GM23248 (cell line): ENCODE measurements at places on chromosomes 7 and 10. TPM values are rescaled to one million over a fixed set of nuclear protein-coding genes. Genes with fewer than 3 reads are reported as not detected.

The CRPPA gene
- polyA plus RNA-seq, result 1.8 TPM in 2 replicates

The IGF2BP3 gene
- 7.0 and 7.6 TPM in 2 replicates for polyA plus RNA-seq

The GIMAP5 gene
- not detected in 2 replicates for polyA plus RNA-seq

DNA sequence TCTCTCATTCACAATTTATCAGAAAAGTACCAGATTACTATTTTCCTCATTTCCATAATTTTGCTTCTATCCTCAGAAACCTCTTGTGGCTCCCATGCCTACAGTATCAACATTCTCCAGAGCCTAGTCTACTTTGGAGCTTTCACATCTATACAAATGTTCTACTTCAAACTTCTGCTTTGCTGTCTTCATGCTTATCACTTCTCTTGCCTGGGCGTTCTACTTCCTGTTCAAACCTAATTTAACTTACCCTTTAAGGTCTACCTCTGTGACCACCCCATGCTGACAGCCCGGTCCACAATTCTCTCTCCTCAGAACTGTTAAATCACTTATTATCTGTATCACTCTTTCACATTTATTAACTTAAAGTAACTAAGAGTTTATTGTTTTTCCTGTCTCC is 6.1 kb upstream of the PTPN12 start:
- no peaks in the 10 kb centered on the region for H3K36me3 ChIP-seq
- no peak overlapping the region for H3K4me3 ChIP-seq
- H3K4me1 ChIP-seq, result peaks cover 2% of the 10 kb centered on the region; the same call in 1 of the 2 replicates
- H3K27me3 ChIP-seq, result no peaks in the 10 kb centered on the region
- no peak overlapping the region for H3K27ac ChIP-seq
